Fibroblast of the aortic adventitia (primary cell): ENCODE measurements at places on chromosomes 16 and 17. TPM values are rescaled to one million over a fixed set of nuclear protein-coding genes. Genes with fewer than 3 reads are reported as not detected.

DNA sequence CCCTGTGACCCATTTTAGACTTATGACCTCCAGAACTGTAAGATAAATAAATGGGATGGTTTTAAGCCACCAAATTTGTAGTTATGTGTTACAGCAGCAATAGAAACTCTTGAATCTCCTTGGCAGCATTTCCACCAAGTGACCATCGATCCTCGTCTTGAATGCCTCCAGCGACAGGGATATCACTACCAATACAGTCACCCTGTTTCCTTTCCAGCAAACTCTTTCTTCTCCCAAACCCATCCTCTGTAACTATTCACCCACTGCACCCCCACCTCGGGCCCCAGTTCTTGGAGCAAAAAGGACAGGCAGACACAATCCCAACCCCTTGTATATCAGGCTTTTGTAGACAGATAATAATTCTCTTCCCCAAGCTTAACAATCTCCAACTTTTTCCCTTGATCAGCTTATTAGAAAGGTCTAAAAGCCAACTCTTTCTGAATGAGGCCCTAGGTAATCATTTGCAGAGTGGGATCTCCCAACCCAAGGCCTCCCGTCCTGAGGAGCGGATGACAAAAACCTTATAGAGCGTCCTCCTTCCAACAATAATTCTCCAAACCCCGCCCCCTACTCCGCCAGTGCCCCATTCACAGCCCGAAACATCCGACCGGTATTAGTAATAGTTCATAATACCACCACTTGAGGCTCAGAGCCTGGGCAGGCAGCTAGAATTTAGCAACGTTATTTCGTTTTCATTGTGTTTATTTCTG lies 14.7 kb upstream of the PLLP start:
- no peak for DNase-seq

- no peak for DNase-seq
Measured at GRCh38 chr17:11094331-11094730, 146.7 kb upstream of the SHISA6 start.

DNA sequence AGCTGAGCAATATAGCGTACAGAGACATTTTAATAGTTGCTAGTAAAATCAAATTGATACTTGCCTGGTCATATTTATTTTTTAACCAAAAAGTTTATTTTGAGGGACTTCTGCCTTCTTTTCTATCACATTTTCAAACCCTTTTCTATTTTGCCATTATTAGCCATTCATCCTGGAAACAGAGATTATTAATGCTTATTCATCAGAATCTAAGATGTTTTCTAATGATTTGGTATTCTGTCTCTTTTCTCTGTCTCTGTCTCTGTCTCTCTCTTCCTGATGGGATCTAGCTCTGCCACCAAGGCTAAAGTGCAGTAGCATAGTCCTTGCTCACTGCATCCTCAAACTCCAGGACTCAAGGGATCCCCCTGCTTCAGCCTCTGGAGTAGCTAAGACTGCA lies 871.3 kb upstream of the CDH8 start:
- no peak for DNase-seq

The SIRT7 gene
- 12.7 and 18.1 TPM in 2 replicates for total RNA-seq
